ENCODE measurements at places on chromosomes 7 and 10. TPM values are rescaled to one million over a fixed set of nuclear protein-coding genes. Genes with fewer than 3 reads are reported as not detected.

DNA sequence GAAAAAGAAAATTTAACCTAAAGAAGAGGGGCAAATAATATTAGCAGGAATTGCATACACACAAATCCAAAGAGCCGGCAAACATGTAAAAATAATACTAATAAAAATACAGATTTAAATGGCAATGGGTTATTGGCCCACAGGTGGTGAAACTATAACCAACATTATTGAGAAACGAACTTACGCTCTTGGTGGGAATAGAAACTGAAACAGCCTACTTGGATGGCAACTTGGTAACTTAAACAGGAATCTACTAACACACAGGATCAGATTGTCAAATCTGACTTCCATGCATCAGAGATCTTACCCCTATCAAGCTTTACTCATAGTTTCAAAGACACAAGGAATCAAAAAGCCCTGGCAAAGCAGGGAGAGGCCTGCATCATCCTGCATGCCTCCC is 66.5 kb downstream of the ANLN start:
- DNase-seq, result no peak

Gene KNDC1
- total RNA-seq, result 1.2 TPM

GRCh38 chr10:42623929-42624328 is 14.4 kb downstream of the ZNF33B start:
- no peak for DNase-seq

Gene APBB1IP
- 1.9 TPM for total RNA-seq

DNA sequence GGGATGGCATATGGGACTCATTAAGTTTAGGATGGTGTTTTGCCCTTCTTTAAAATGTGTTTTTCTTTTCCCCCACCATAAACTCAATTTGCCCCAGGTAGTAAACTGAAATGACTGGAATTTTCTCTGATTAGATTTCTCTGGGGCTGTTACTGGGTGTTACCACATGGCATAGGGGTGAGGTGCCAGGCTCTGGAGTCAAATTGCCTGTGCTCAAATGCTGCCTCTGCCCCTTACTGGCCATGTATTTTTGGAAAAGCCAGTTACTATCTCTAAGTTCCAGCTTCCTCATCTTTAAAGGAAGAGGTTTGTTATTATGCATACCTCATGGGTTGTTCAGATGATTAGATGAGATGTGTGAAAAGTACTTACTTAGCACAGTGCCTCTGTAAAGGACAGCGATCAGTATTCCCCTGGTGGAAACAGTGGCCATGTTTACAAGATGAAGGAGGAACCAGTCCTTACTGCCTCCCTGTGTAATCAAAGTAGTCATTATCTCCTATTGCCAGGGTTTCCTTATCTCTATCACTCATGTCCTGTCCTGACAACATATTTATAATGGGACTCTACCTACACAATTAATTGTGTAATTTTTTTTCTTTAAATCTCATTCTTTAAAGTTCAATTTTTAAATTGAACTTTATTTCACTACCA is 352.0 kb downstream of the KCNMA1 start:
- no peak for DNase-seq

Gene RBP4
- total RNA-seq, result 1.5 TPM

Gene PROSER2
- total RNA-seq, result 18.8 TPM
